A673 (cell line): ENCODE measurements at places on chromosomes 13 and 19. TPM values are rescaled to one million over a fixed set of nuclear protein-coding genes. Genes with fewer than 3 reads are reported as not detected.

DNA sequence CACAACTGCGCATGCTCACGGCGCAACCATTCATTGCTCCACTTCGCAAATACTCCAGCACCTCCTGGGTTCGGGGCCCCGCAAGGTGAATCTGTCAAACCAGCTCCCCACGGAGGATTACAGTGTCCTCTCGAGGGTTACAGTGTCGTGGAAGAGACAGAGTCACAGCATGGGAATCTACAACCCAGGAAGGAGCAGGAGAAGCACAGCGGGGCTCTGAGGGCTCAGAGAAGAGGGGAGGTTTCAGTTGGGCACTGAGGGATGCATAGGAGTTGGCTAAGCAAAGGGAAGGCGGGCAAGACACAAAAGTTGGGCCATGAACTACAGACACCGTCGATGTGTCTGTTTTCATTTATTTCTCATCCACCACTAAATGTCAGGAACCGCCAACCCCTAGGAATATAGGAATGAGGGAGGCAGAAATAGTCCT, 1.0 kb upstream of the GTF2F1 start:
- H3K4me1 ChIP-seq: peaks cover 14% of the 10 kb centered on the region
- H3K27me3 ChIP-seq: no peaks in the 10 kb centered on the region
- H3K27ac ChIP-seq: peak overlapping the region; percentile 93

DNA sequence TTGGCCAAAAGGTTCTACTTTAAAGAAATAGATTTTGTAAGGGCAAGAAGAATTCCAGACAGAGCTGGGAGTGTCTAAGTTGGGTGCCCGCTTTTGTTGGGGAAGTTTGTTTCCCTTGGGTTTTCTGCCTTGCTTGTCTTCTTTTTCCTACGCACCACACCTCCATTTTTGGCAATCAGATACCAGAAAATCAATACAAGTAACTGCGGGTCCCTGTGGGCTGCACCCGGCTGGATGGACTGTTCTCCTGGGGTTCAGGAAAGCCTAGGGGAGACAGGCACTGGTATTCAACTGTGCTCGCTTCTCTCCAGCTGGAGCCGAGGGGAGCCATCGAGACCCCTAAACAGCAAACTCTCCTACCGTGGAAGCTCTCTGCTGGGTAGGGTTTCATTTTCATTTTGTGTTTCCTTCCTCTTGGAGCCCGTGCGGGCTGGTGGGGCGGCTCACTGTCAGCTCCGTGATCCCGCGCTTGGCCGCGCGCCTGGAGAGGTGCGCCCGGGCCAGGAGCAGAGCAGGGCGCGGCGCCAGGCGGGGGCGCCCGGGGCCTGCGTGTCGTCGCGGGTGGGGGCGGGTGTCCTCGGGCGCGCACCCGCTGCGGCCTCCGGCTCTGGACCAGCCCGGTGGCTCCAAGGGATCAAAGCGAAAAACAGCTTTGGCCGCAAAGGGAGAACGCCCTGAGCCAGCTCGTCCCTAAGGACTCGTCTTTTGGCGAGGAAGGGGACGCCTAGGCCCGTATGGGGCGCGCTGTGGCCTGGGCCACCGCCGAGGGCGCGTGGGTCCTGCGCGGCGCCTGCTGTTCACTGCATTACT, 347.2 kb downstream of the ZNF536 start:
- peak overlapping the region; percentile 50 for H3K4me3 ChIP-seq
- H3K36me3 ChIP-seq: no peaks in the 10 kb centered on the region
- H3K27me3 ChIP-seq: no peaks in the 10 kb centered on the region
- peak; percentile 67 for DNase-seq

ENOX1 gene
- total RNA-seq: 4.4 and 4.5 TPM in 2 replicates

DNA sequence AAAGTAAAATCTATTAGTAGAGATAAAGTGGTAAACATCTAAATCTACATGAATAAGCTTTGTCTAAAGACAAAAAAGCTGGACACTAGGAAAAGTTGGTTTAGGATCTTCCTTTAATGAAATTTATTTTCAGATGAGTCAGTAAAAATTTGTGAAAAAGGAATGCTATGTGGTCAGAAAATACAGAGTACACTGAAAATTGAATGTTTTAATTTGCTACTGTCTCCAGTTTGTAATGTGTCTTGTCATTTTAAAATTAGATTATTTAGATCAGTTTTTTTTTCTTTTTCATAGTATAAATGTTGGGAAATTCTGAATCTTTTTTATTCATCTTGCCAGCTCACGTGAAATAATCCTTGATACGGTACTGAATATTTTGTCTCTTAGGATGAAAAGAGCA, 56.9 kb downstream of the SLITRK6 start:
- no peaks in the 10 kb centered on the region for H3K27me3 ChIP-seq
- H3K27ac ChIP-seq: no peak overlapping the region
- no peaks in the 10 kb centered on the region for H3K36me3 ChIP-seq
- H3K4me1 ChIP-seq: no peaks in the 10 kb centered on the region
- no peak for DNase-seq

ACP7 gene
- total RNA-seq: not detected in 2 replicates

DNA sequence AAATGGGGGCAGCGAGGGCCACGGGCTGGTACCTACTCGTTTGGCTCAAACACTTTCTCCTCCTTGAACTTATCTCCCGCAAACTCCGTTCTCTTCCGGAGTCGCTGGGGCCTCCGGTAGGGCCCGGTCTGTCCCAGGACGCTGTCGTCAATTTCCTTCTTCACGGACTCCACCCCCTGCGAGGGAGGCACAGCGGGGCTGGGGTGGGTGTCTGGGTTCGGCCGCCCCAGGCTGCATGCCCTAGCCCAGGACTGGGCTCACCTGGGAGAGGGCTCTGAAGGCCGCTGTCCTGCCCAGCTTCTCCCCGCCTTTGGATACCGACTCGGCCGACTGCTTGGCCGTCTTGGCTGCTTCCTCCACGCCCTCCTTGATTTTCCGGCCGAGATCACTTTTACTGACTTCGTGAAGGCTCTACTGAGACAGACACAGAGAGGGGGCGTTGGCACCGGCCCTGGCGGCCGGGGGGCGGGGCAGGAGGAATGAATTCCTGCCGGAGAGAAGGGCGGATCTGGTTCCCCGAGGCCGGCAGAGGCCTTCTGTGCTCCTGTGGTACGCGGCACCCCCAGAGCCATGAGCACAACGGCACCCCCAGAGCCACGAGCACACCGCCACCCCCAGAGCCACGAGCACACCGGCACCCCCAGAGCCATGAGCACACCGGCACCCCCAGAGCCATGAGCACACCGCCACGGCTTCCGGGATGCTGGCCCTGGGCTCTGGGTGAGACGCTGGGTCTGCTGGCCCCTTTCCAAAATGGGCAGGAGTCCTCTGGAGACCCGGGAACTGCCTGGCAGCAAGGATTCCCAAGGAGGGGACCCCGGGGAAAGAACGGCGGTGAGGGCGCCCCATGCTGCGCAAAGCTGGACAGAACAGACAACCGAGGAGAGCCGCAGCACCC, 8.1 kb upstream of the CTXN1 start:
- no peaks in the 10 kb centered on the region for H3K27me3 ChIP-seq
- H3K4me1 ChIP-seq: peaks cover 6% of the 10 kb centered on the region
- peaks cover 82% of the 10 kb centered on the region for H3K36me3 ChIP-seq
- no peak for DNase-seq
- no peak overlapping the region for H3K27ac ChIP-seq

GRCh38 chr13:98990701-98991100, 12.8 kb upstream of the DOCK9 start:
- no peak for DNase-seq
- no peaks in the 10 kb centered on the region for H3K27me3 ChIP-seq
- no peak overlapping the region for H3K4me3 ChIP-seq
- no peak overlapping the region for H3K27ac ChIP-seq

- H3K4me1 ChIP-seq: no peaks in the 10 kb centered on the region
- DNase-seq: no peak
- H3K27ac ChIP-seq: no peak overlapping the region
- no peak overlapping the region for H3K4me3 ChIP-seq
- no peaks in the 10 kb centered on the region for H3K36me3 ChIP-seq
Observed at GRCh38 chr13:88628882-88629281, 957.7 kb downstream of the SLITRK5 start.

MYH14 gene
- total RNA-seq: 0.84 and 1.4 TPM in 2 replicates

DNA sequence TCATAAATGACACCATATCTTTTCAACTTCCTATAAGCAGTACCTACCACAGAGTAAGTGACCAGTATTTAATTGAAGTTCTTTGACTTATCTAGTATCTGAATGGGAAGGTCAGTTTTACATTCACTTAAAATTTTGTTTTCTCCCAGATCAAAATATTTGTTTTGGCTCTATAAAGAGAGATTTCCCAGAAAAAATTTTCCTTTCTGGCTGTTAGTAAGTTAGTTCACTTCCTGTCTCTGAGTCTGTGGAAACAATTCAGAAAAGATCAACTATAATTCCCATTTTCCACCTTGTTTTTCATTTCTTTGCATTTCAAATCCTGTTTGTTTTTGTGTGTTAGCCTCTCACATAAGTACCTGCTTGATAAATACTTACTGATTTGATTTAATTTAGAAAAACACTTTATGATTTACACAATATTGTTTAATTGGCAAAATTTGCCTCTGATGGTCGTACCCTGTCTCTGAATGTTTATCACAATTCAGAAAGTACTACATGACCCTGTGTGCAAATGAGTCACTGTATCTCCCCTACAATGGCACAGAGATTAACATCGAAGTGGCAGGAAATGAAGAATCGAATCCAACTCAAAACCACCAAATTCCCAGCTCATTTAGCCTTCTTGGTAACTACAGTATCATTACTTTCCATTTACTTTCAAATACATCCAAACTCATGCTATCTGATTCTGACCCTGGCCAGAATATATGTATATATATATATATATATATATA, 15.4 kb upstream of the MED4 start:
- H3K27ac ChIP-seq: no peak overlapping the region
- DNase-seq: no peak
- H3K4me1 ChIP-seq: no peaks in the 10 kb centered on the region
- no peaks in the 10 kb centered on the region for H3K36me3 ChIP-seq

GRCh38 chr13:101869553-101869952, 417.1 kb downstream of the ITGBL1 start:
- H3K4me1 ChIP-seq: no peaks in the 10 kb centered on the region
- no peak for DNase-seq
- H3K27me3 ChIP-seq: no peaks in the 10 kb centered on the region
- H3K27ac ChIP-seq: no peak overlapping the region
- H3K4me3 ChIP-seq: no peak overlapping the region

DNA sequence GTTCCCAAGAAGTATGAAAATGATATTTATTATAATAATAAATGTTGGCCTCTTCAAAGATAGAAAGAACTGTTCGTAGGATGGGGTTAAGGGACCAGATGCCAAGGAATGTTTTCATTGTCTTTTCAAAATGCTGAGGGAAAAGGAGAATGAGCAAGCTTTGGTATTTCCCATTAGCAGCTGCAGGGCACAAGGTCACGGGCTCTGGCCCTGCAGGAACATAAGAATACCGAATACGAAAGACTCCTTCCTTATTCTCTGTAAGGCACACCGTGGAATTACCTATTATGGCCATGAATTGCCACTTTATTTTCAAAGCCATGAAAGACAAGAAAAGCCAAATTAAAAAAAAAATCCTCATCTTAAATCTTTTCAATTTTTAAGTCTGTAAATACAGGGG, 49.6 kb upstream of the OLFM4 start:
- DNase-seq: no peak
- H3K27me3 ChIP-seq: peaks cover 3% of the 10 kb centered on the region
- no peak overlapping the region for H3K27ac ChIP-seq
- no peak overlapping the region for H3K4me3 ChIP-seq
- H3K4me1 ChIP-seq: no peaks in the 10 kb centered on the region

PTH2 gene
- total RNA-seq: not detected in 2 replicates

DNA sequence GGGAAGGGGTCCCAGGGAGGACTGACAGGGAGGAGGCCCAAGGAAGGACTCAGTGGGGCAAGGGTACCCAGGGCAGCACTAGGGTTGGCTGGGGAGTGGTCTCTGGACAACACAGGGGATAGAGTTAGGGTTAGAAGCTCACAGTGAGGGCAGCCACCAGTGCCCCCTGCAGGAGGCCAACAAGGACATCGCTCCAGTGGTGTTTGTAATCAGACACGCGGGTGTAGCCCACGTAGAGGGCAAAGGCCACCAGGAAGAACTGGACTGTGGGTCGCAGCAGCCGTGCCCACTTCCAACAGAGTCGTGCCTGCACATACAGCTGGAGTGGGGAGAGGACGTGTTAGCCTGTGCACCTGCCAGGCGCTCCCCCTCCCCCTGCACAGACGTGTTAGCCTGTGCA, 9.2 kb downstream of the PLPP2 start:
- H3K27ac ChIP-seq: no peak overlapping the region
- peaks cover 17% of the 10 kb centered on the region for H3K27me3 ChIP-seq
- no peak overlapping the region for H3K4me3 ChIP-seq
- DNase-seq: no peak
- no peaks in the 10 kb centered on the region for H3K36me3 ChIP-seq
- no peaks in the 10 kb centered on the region for H3K4me1 ChIP-seq

- H3K27me3 ChIP-seq: no peaks in the 10 kb centered on the region
- no peak overlapping the region for H3K4me3 ChIP-seq
- H3K36me3 ChIP-seq: no peaks in the 10 kb centered on the region
- peaks cover 7% of the 10 kb centered on the region for H3K4me1 ChIP-seq
Observed at GRCh38 chr13:44759384-44760360, 183.5 kb upstream of the TSC22D1 start.

ACP4 gene
- not detected in 2 replicates for total RNA-seq

- no peaks in the 10 kb centered on the region for H3K36me3 ChIP-seq
- H3K4me3 ChIP-seq: no peak overlapping the region
- no peak for DNase-seq
- H3K27ac ChIP-seq: no peak overlapping the region
- no peaks in the 10 kb centered on the region for H3K27me3 ChIP-seq
Observed at GRCh38 chr13:44093607-44094564, 214.2 kb downstream of the LACC1 start.

- H3K27me3 ChIP-seq: peaks cover 47% of the 10 kb centered on the region
- DNase-seq: no peak
- no peaks in the 10 kb centered on the region for H3K36me3 ChIP-seq
- H3K27ac ChIP-seq: no peak overlapping the region
- H3K4me3 ChIP-seq: no peak overlapping the region
Observed at GRCh38 chr19:35533822-35534392, 651 bp downstream of the GAPDHS start.

UNC13A gene
- total RNA-seq: 5.8 and 6.8 TPM in 2 replicates

DNA sequence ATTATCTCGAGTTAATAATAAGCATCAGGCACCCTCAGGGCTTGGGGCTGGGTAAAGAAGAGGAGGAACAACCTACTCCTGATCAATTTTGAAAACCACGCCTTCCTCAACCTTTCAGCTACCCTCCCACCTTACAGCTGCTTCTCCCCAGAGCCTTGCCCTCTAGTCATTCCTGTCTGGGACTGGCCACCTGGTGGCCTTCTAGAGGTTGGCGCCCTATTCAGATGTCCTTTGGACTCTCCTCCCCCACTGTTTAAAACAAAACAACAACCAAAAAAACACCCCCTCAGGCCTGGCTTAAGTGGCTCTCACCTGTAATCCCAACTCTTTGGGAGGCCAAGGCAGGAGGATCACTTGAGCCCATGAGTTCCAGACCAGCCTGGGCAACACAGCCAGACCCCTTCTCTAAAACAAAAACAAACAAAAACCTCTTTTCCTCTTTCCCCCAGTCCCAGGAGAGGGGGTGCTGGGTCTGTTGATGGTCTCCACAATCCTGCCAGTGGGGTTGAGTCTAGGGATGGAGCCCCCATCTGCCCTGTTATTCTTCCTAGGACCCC, 62.3 kb downstream of the CCDC70 start:
- DNase-seq: no peak
- no peaks in the 10 kb centered on the region for H3K27me3 ChIP-seq
- H3K27ac ChIP-seq: no peak overlapping the region
